ENCODE measurements at places on chromosomes 1 and 21. TPM values are rescaled to one million over a fixed set of nuclear protein-coding genes. Genes with fewer than 3 reads are reported as not detected.
A peak's percentile ranks its signal among the peaks of the same experiment; 100 is the strongest.

Gene AMY1B
- not detected for total RNA-seq

- DNase-seq, result peak; percentile 1
Observed at GRCh38 chr21:45573452-45574035, 31.3 kb upstream of the SLC19A1 start.

Gene RAVER2
- total RNA-seq, result 24.0 TPM

GRCh38 chr1:211118407-211119102 is 15.4 kb downstream of the KCNH1 start:
- no peak for DNase-seq

GRCh38 chr1:244839656-244840055 is 4.2 kb downstream of the COX20 start:
- DNase-seq, result no peak

DNA sequence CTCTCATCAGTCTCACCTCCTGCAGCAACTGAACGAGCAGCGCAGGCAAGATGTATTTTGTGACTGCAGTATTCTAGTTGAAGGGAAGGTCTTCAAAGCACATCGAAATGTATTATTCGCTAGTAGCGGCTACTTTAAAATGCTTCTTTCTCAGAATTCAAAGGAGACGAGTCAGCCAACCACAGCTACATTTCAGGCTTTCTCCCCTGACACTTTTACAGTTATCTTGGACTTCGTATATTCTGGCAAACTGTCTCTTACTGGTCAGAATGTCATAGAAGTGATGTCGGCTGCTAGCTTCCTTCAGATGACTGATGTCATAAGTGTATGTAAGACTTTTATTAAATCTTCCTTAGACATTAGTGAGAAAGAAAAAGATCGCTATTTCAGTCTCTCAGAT is 53.7 kb downstream of the ZBTB8A start:
- no peak for DNase-seq

DNA sequence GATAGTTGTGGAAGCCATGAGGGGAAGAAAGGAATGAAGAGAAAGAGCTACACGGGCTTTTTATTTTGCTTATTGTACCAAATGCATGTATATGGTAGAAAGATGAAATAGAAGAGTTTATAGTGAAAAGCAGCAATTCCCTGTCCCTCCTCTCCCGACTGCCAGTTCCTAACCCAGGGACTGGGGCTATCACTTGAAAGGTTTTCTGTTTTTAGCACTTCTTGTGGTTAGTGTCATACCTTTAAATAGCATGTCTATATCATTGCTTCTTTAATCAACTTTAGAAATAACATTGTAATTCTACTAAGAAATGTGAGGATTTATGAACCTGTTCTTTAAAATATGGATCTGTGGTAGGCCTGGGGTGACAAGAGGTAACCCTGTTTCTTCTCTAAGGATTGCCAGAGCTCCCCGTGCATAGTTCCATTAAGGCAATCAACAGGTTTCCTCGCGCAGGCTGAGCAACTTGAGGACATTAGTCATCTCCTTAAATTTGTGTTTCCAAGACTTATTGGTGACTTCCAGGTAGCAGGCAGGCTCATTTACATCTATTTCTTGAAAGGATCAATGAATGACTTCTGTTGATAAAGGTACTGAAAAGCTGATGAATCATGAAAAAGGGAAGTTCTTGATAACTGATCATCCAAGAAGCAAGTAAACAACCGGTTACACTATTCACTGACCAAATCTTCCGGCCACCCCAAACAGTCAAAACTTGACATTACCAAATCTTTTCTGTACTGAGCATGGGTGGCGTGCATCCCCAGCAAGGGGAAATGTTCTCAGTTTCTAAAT is 37.8 kb upstream of the S1PR1 start:
- no peak for DNase-seq

- peak; percentile 30 for DNase-seq
Observed at GRCh38 chr1:204384636-204385352, 25.1 kb upstream of the PLEKHA6 start.

- no peak for DNase-seq
Observed at GRCh38 chr1:21951226-21951870, 14.2 kb upstream of the HSPG2 start.

Gene FMO5
- total RNA-seq, result 3.8 TPM

Gene NR5A2
- total RNA-seq, result 16.0 TPM

GRCh38 chr1:109873278-109874175 is 37.1 kb upstream of the CSF1 start:
- no peak for DNase-seq

DNA sequence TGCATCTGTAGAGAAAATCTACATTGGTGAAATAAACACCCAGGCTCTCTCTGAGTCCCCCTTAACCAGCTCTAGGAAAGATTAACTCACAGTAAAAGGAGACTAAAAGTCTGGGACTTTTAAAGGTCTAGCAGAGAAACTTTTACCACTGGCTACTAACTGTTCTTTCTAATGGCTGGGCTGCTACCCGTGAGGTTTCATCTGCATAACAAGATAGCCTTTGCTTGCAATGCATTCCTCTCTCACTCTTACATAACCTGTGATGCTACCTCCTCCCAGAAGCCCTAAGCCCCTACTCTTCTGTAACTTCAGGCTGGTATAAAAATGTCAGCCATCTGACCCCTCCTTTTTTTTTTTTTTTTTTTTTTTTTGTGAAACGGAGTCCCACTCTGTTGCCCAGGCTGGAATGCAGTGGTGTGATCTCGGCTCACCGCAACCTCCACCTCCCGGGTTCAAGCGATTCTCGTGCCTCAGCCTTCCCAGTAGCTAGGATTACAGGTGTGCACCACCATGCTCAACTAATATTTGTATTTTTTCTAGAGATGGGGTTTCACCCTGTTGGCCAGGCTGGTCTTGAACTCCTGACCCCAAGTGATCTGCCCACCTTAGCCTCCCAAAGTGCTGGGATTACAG is 344.2 kb downstream of the RGS7 start:
- DNase-seq, result no peak

Gene LCE1A
- total RNA-seq, result not detected

DNA sequence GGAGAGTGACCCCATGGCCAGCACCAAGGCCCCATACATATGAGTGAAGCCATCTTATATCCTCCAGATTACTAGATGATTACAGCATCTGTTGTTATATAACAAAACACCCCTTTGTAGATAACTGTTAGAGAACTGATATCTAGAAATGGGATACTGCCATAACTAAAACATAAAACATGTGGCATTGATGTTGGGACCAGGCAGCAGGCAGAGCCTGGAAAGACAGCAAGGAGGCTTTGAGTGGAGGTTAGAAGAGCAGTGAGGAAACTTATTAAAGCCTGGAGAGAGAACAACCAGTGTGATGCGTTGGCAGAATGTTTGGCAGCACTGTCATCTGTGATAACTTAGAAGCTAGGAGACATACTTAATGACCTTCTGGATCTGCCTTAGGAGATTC is 5.5 kb upstream of the ZMYM6 start:
- no peak for DNase-seq

Gene LCE1C
- not detected for total RNA-seq
